ENCODE measurements at places on chromosomes 13 and 19.

DNA sequence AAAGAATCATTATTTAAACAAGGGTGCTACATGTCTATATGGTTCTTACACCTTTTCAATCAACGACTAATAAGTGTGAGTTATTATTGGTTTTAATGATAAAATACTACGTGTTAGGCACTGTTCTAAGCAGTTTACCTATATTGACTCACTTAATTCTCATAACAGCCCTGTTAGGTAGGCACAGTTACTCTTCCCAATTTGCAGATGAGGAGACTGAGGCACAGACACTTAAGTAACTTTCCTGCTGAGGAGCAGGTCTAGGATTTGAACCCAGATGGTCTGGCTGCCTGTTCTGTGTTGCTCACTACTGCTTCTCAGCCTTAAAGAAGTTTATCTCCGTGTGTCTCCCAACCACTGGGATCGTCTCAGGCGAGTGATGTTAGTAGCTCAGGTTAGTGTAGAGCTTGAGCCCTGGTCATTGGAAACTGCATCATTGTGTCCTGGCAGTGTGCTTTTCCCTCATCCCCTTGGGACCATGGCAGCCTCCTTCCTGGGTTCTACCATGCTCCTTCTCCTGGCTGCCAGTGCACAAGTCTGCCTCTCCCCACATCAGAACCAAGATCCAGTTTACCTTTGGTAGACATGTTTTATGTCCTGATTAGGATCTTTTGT lies 10.9 kb downstream of the UBAC2 start:
- DNase-seq = no peak

- no peak for DNase-seq
These were observed 31.3 kb downstream of the LTBP4 start for GRCh38 chr19:40632311-40633036.

DNA sequence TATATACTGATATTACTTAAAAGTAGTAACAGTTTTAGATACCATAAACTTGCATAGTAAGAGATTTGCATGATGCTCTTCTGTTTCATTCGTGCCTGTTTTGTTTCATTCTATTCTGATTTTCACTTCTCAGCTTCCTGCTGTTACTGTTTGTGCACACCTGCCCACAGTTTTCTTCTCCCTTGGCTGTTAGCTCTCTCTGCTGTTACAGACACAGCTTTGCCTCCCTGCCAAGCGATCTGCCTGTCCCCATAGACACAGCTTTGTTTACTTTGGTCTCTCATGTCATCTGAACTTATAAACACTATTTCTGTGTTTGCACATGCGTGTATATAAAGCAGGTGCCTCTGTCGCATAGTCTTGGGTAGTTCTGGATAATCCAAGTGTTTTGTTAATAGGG lies 21.4 kb upstream of the UPF3A start:
- no peak for DNase-seq

GRCh38 chr19:48480558-48481500 lies 11.7 kb downstream of the CYTH2 start:
- peak; percentile 51 for DNase-seq

DNA sequence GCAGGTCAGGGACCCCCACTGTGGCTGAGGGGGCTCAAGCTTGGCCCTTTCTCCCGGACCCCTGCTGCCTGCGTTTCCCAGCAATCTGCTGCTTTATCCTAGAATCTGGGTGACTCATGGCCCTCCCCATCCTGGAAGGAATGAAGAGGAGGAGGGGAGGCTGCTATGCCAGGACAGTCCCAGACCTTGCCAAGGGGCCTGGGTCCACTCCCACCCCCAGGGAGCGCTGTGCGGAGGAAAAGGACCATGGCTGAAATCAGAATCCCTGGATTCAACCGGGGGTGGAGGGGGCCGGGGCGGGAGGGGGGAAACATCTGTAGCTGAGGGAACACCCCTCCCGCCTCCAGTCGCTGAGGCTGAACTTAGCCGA lies 20.5 kb downstream of the ZNF114 start:
- DNase-seq = no peak

- DNase-seq = no peak
These were observed 2.2 kb downstream of the TSC22D1 start for GRCh38 chr13:44573790-44574465.

- DNase-seq = no peak
These were observed 6.1 kb downstream of the LGALS14 start for GRCh38 chr19:39710333-39710890.

GRCh38 chr13:27744801-27745200 lies 47.5 kb upstream of the GSX1 start:
- DNase-seq = no peak

- DNase-seq = no peak
These were observed 173.6 kb downstream of the NALCN start for GRCh38 chr13:101242720-101243119.

DNA sequence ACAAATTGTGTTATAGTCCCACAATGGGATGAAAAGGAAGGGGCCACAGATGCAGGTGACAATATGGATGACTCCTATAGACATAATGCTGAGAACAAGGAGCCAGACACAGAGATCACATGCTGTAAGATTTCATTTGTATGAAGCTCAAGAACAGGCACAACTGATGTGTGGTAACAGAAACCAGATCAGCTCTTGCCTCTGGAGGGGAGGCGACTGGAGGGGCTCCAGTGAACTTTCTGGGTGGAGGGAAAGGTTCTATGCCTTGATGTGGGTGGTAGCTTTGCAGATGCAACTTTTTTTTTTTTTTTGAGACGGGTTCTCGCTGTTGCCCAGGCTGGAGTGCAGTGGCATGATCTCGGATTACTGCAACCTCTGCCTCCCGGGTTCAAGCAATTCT lies 6.0 kb upstream of the RABAC1 start:
- no peak for DNase-seq

GRCh38 chr13:23990455-23990854 lies 93.2 kb upstream of the C1QTNF9B start:
- no peak for DNase-seq

DNA sequence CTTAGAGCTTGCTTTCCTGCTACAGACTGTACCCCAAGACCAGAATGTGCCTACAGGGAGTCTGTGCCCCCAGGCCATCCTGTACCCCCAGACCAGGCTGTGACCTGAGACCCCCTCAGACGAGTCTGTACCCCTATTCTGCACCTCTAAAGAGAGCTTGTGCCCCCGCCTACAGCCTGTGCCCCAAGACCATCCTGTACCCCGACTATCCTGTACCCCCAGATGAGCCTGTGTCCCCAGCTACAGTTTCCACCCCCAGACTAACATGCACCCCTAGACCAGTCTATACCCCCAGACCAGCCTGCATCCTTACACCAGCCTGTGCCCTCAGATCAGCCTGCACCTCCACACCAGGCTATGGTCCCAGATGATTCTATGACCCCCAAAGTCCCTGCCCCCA lies 2.0 kb downstream of the CACNG6 start:
- no peak for DNase-seq

DNA sequence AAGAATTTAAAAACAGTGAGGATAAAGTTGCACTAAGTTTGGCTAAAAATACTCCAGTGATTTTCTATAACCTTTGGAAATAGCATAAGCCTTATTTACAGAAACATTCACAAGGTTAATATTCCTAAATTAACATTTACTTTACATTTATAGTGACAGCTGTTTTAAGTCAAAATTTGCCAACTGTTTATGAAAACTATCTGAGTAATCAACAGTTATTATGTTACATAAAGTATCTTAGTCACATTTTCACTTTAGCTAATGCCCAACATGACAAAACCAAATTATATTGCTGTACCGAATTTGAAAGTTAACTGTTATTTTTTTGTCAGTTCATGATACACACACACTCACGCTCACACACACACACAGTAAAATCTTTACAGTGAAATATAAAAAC lies 1.2 kb downstream of the TNFRSF19 start:
- DNase-seq = no peak

DNA sequence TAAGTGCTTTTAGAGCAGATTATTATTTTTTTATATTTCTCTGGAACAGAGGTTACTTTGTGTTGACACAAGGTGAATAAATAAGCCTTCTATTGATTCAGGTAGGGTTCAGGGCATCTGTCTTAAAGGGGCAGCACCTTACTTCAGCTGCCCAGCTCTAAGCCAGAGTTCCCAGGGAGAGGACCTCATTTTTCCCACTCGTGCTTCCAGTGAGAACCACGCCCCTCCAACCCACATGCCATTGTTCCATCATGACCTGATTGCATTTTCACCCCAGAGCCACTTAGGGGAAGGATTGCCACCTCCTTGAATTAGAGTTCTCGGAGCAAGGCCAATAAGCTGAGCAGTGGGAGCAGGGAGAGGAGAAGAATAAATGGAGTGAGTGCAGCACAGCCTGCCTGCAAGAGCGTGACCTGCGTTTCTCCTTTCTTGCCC lies 104.3 kb upstream of the FRY start:
- no peak for DNase-seq

- no peak for DNase-seq
These were observed 5.5 kb downstream of the ISYNA1 start for GRCh38 chr19:18432275-18433014.

DNA sequence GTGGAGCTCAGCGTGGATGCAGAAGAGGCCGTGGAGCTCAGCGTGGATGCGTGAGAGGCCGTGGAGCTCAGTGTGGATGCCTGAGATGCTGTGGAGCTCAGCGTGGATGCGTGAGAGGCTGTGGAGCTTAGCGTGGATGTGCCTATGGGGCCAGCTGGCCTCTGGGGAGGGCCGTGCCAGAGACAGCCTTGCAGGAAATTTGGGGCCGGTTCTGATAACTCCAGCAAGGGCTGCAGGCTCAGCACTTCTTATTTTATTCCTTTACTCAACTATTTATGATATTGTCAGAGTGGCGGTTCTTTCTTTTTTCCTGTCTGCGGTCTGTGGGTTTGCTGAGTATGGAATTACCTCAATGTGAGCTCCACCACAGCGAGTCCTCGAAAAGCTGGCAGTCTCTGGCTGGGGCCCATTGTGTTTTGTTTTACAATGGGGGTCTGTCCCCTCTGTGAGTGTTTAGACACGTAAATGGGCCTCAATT lies 17.8 kb upstream of the TMEM255B start:
- no peak for DNase-seq

GRCh38 chr19:28026636-28027035 lies 1186.3 kb downstream of the UQCRFS1 start:
- DNase-seq = no peak

- no peak for DNase-seq
These were observed 12.1 kb downstream of the EPS15L1 start for GRCh38 chr19:16459680-16460079.

DNA sequence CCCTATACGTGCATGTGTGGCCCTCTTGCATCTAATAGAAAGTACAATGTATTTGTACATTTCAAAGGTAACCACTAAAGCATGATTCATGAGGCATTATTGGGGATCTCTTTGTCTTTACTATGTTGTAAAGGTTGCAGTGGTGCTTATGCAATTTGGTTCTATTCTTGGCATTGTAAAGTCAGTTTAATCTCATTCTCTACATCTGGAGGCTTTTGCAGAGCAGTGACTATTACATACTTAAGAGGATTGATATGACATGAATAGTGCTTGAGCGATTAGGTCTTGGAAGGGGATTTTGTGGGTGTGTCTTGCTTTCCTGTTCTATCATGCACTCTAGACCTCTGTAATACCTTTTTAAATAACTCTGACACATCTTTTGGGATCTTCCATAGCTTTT lies 610.0 kb downstream of the EFNB2 start:
- DNase-seq = no peak

- DNase-seq = no peak
These were observed 6.3 kb upstream of the KCTD12 start for GRCh38 chr13:76892488-76892887.

DNA sequence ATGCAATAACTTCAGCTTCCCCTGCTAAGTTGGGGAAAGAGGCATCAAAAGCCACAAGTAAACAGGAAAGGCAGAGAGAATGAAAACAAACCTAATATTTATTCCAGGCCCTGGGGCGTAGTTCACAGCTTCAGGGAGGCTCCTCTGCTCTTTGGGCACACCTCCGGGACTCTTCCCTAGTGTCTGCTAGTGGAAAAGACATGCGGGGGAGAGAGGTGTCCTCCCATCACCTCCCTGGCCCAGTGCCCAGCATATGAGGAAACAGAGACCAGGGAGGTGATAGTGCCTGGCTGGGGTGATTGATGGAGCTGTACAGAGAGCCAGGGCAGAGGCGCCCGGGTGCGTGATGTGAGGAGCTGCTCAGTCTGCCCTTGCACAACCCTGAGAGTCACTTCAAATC lies 71.0 kb downstream of the RASL11A start:
- DNase-seq = no peak

DNA sequence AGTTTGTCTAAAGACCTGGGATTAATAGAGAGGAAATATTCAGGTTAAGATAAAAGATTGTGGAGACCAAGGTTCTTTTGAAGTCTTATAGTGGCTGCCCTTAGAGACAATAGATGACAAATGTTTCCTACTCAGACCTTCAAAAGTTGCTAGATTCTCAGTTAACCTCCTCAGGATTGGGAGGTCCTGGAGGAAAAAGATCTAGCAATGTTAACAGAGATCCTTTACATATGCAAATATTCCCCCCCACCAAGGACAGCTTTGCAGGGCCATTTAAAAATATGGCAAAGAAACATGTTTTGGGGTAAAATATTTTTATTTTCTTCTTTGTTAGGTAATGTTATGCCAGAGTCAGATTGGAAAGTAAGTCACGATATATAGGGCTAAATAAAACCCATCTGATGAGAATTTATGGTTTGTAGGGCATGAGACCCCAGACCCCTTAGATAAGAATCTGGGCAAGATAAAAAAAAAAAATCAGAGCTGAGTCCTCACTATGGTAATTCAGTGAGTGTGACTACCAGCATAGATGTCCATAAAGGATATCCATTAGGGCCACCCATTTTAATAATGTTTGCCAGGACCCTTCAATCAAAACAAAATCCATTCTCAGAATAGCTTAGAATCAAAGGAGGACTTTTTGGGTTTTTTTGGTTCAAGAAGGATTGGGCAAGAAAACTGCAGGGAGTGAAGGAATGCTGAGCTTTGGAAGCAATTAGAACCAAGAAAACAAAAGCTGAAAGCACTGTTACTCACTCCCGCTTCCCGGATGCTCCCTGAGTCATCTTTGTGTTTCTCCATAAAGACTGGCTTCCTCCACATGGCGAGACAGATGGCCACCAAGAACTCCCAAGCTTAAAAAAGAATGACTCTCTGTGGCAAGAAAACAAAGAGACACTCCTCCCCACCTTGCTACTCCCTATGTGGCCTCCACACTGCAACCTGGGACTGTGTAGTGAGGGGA lies 28.2 kb downstream of the VSTM1 start:
- DNase-seq = no peak

GRCh38 chr19:55606471-55606787 lies 982 bp downstream of the ZNF865 start:
- DNase-seq = no peak
